ENCODE measurements at places on chromosomes 2 and 18.

- DNase-seq: no peak
These were observed 23.3 kb downstream of the EDAR start for GRCh38 chr2:108965540-108966289.

GRCh38 chr2:64291181-64291580 is 147.0 kb upstream of the PELI1 start:
- no peak for DNase-seq

GRCh38 chr2:7738596-7738995 is 821.4 kb downstream of the RNF144A start:
- DNase-seq: no peak

GRCh38 chr2:24898122-24899109 is 21.6 kb downstream of the ADCY3 start:
- no peak for DNase-seq

GRCh38 chr2:74658516-74658915 is 4.5 kb downstream of the SEMA4F start:
- DNase-seq: no peak

DNA sequence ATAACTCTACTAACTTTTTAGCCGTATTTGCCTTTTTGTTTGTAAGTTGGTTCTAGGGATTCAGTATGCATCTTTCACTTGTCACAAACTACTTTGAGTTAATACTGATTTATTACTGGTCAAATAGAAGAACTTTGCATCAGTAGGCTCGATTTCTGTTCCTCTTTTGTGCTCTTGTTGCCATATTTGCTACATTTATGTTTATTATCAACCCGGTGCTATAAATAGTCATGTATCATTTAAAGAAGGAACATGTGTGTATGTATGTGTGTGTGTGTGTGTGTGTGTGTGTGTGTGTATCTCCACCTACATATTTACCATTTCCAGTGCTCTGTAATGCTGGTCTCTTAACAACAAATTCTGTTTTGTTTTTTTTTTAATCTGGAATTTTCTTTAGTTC is 79.6 kb upstream of the B3GNT7 start:
- no peak for DNase-seq

GRCh38 chr2:30421604-30422443 is 25.2 kb upstream of the LCLAT1 start:
- peak; percentile 67 for DNase-seq

- DNase-seq: peak; percentile 61
These were observed 21.2 kb upstream of the NAB1 start for GRCh38 chr2:190627448-190628412.

GRCh38 chr2:40606862-40607261 is 155.0 kb upstream of the SLC8A1 start:
- DNase-seq: no peak

DNA sequence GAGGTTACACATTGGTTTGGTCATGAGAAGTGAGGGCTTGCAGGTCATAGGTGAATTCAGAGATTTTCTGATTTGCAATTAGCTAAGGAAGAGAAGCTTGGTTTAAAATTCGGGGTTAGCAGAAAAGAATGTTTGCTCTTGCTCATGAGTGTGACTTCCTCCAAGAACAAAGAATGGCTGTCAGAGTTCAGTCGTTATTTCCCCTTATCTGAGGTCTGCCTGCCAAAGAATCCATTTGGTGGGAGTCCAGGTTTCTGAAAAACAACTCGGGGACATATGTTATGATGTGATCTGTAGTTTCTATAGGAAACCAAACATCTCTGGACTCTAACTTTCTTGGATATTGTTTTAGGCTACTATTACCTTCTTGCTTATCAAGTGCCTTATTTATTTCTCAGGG is 3.2 kb upstream of the UGT1A6 start:
- no peak for DNase-seq

- DNase-seq: peak; percentile 93
These were observed 200.4 kb downstream of the INO80D start for GRCh38 chr2:205885492-205886099.

DNA sequence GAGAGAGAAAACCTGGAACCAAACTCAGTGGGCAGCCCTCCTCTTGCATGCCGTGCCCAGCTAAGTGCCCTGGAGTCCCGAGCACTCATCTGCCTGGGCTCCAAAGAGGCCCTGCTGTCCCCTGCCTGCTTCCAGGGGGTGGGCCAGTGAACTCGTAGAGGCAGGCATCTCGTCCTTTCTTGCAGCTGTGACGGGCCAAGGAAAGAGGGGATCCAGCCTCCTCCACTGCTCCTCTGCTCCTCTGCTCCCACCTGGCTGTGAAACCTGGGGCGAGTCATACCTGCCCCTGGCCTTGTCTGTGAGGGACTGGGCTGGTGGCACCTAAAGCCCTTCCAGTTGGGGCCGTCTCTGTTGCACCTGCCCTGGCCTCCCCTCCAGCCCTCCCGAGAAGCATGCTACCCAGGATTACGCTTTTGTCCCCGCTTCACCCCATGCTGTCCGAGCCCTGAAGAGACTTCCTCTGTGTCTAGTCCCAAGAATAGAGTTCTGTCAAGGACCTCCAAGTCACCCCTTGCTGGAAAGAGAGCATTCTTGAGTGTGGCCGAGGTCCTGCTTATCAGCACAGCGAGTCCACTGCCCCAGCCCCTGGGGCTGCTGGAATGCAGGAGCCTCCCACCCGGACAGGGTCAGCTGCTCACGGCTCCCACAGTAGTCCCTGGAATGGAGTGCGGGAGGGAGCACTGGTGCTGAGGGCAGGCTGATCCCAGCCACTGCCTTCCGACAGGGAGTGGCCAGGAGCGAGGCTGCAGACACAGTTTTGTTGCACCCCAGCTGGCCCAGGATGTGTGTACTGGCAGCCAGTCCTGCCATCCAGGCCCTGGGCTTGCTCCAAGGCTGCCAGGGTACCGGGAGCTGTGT is 14.3 kb downstream of the KCNK3 start:
- DNase-seq: peak; percentile 78

GRCh38 chr2:19759880-19760279 is 141.9 kb downstream of the TTC32 start:
- no peak for DNase-seq

DNA sequence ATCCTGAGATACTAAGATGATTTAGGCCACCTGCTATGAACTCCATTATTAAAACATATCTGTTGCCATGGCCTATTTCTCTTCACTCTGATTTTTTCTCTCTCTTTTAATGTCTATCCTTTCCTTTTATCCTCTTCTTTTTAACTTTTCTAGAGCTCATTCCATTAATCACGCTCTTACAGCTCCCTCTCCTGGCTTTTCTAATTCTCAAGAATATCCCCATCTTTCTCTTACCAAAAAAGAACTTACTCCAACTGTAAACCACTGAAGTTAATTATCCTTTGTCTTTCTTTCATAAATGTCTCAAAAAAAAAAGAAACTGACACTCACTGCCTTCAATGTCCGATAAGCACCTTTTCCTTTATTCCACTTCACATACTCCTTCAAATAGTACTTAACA is 7.9 kb downstream of the PPP3R1 start:
- no peak for DNase-seq

- no peak for DNase-seq
These were observed 61.4 kb upstream of the REL start for GRCh38 chr2:60819936-60820335.

- DNase-seq: no peak
These were observed 411.7 kb downstream of the DSEL start for GRCh38 chr18:67104700-67105284.

- DNase-seq: no peak
These were observed 29.0 kb downstream of the PTPRM start for GRCh38 chr18:7596147-7596546.

GRCh38 chr2:120539937-120540718 is 194.2 kb downstream of the INHBB start:
- peak; percentile 23 for DNase-seq

- DNase-seq: no peak
These were observed 1.2 kb downstream of the SLC35F5 start for GRCh38 chr2:113755035-113755834.

DNA sequence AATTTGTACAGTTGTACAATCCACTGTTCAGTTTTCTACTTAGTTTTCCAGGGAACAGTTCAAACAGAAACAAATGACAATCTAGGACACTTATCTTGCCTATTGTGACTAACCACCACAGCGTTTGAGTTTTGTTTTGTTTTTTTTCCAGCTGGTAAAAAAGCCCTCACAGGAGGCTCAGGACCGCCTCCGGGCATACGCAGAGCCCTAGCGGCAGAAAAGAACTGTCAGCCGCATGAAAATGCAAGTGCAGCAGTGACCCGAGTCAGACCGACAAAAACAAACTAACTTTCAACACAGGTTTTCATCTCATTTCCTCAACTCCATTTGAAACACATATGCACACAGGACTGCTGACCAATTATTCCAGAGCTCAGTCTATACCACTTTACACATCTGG is 68.6 kb downstream of the STEAP3 start:
- no peak for DNase-seq

DNA sequence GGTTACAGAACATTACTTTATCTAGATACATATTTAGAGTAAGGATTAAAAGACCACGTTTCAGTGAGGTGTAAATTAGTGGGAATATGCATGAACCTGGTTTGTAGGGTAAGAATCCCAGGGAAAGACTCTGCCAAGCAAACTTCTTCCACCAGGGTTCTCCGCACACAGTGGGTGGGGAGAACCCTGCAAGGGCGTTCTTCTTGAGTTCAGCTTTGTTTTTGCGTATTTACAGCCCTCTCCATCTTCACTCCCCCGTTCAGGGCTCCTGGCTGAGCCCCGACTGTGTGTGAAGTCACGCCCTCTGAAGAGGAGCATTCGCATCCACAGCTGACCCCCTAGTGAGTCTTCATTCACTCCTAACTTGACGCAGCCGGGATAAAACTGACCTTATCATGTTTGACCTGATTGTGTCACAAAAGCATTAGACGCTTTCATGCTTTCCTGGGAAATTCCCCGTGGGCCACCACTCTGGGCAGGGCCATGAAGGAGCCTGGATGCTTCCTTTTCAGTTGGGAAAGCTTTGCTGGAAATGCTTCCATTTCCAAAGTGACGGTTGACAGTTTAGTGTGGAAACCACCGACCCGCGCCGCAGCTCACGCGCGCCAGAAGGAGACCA is 1.0 kb downstream of the ALKAL2 start:
- no peak for DNase-seq

GRCh38 chr2:43136876-43137275 is 89.5 kb downstream of the ZFP36L2 start:
- no peak for DNase-seq

GRCh38 chr2:109125593-109126500 is 3.2 kb upstream of the SH3RF3 start:
- no peak for DNase-seq

DNA sequence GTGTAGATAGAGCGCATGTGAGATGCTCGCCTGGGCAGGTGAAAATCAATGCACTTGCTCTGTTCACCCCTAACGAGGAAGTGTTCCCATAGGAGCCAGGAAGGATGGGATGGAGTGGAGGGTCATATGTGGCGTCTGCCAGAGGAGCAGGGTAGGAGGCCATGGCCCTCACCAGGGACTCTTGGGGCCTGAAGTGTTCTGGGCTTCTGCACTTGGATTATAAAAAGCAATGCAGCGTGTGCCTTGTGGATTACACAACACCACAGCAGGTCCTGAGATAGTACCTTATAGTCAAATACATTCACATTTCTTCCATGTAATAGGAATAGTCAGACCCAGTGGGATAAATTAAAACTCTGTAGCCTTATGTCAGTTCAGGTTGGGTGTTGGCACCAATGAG is 100.1 kb downstream of the CABLES1 start:
- no peak for DNase-seq

DNA sequence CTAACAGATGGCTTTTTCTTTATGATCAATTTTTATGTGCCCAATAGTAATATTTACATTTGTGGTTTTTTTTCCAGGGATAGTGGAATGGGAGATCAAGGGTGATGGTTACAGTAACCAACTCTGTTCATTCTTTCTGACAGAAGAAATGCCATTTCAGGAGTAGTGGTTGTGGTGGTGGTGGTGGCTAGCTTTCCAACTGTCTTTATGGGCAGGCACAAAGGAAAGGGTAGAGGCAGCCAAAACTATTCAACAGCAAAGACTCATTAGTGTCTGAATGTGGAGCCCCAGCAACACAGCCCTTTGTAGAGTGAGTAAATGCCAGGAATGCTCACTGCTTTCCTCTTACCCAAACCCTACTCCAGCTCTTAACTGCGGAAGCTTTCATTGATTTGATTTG is 227.7 kb downstream of the RND3 start:
- DNase-seq: no peak

DNA sequence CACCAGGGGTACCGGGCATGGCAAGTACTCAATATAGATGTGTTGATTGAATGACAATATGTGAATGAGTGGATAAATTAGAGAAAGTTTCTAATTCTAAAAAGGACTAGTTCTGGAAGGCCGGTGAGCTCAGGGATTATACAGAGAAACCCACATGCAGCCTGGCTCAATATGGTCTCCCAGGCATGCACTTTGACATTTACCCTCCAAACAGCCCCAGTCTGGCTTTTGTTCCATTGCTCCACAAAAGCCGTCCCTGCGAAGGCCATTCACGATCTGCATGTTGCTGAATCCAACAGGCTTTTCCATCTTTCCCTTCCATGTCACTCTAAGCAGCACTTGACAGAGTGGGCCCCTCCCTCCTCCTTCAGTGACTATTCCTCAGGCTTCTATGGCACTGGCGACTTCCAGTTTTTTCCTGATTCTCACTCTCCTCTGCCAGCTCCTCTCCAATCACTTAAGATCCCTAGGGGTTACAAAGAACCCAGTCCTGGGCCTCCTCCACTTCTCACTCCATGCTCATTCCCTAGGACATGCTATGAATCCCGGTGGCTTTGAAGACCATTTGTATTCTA is 266.7 kb downstream of the AFF3 start:
- no peak for DNase-seq

- DNase-seq: no peak
These were observed 383.1 kb downstream of the GALR1 start for GRCh38 chr18:77632758-77633157.

GRCh38 chr2:33217406-33217805 is 259.0 kb upstream of the RASGRP3 start:
- no peak for DNase-seq

DNA sequence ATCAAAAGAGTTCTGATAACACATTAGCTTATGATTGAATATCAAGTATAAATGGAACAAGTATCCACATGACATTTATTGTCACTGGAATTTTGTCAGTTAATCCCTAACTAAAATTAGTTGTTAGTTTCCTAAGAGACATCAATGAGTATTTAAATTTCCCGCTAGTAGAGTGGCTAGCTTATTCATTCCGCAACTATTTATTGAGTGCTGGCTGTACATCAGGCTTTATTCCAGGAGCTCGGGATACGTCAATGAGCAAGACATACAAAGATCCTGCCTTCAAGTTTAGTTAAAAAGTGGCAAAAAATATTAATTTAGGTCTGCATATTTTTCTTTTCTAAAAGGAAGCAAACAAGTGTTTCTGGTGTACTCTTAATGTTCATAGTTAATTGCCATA is 59.3 kb downstream of the PRKRA start:
- DNase-seq: no peak

- peak; percentile 42 for DNase-seq
These were observed 22.6 kb upstream of the BCL2 start for GRCh38 chr18:63342206-63342605.

GRCh38 chr2:105806996-105807395 is 62.3 kb downstream of the NCK2 start:
- DNase-seq: no peak

DNA sequence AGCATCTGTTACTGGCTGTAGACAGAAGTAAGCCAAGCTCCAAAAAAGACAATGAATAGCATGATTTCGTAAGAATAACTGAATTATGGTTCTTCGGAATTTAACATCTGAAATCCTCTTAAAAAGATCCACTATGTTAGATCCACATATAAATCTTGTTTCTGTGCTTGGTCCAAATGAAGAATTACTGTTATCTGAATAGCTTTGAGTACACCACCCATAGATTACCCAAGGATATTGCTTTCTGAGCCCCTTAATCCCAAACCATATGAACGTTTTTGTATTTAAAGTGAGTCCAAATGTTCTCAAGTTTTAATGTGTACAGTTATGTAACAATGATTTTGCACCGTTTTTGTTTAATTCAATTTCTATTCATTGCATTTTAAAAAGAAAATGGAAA is 124.9 kb downstream of the DSC3 start:
- DNase-seq: no peak

All from kidney (tissue), 22 donors.